Suppressor macrophage treated with lipopolysaccharide for 4 hours (primary cell): ENCODE measurements at places on chromosomes 5 and 9.

GRCh38 chr9:85030316-85030715 is 360.8 kb downstream of the NTRK2 start:
- no peak for DNase-seq

- DNase-seq: no peak
Observed at GRCh38 chr5:38515646-38516045, 40.8 kb downstream of the LIFR start.

DNA sequence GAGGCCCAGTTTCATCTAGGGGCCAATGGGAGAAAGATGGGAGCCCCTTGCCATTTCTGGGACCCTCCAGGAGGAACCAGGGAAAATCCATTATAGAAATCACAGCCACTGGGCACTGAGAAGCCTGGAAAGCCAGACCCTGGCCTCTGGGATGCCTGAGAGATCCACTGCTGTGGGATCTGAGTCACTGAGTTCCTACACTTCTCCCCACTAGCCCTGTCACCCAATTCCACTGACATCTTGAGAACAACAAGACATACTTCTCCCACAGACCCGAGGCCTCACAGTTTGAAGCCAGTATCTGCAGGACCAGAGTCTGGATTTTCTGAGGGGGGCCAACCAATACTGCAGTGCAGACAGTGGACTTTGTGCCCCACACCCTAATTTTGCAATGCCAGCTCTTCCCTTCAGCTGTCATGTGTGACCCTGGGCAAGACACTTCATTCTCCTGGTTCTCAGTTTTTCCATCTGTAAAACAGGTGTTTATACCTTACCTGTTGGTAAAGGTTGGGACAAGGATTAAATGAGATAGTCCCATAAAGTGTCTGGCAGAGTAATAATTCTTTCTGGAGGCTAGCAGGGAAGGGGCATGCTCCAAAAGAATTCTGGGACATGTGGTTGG is 46.5 kb downstream of the CXXC5 start:
- DNase-seq: no peak

- DNase-seq: no peak
Observed at GRCh38 chr9:127923046-127923445, 6.2 kb upstream of the ST6GALNAC4 start.
